Fibroblast of mammary gland (primary cell): ENCODE measurements at places on chromosomes 4 and X.

DNA sequence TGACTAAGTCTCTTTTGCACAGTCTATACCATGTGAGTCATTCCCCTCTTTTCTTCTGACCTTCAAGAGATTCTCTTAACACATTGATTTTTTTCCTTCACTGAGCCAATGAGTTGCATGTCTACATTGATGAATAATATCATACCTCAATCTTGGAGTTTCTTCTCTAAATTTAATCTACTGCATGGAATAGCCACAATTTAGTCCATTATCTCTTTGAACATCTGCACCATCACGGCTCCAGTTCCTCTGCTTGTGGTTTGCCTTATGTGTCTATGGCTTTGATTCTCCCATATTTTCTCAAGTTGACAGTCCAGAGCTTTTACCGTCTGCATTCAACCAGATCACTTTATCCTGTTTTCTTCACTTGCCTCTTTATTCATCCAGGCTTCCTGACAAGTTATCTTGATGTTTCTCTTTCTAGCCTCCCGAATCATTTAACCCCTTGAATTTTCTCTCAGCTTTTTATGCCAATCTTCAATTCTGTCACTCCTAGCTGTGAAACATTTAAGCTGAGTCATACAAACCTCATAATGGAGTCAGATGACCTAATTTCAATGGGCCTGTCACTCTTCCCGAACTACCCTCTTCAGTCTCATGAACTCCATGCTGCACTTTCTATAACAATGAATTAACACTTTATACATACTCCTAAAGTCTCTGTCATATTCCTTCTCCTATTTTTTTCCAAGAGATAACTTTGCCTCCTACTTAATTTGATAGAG, 222.3 kb downstream of the CPE start:
- no peak for DNase-seq

- DNase-seq, result no peak
These were observed 16.2 kb downstream of the CTAG1B start for GRCh38 chrX:154602766-154603437.

- peak; percentile 32 for DNase-seq
These were observed 1002.7 kb upstream of the PCDH7 start for GRCh38 chr4:29717287-29718057.

- DNase-seq, result peak; percentile 43
These were observed 41.6 kb downstream of the AFM start for GRCh38 chr4:73523126-73523525.

- no peak for DNase-seq
These were observed 35.4 kb upstream of the ENPP6 start for GRCh38 chr4:184253072-184253420.
